GM04503 (cell line): ENCODE measurements at places on chromosomes 2 and 18.

GRCh38 chr2:150885236-150885635, 376.4 kb downstream of the RBM43 start:
- DNase-seq, result no peak

DNA sequence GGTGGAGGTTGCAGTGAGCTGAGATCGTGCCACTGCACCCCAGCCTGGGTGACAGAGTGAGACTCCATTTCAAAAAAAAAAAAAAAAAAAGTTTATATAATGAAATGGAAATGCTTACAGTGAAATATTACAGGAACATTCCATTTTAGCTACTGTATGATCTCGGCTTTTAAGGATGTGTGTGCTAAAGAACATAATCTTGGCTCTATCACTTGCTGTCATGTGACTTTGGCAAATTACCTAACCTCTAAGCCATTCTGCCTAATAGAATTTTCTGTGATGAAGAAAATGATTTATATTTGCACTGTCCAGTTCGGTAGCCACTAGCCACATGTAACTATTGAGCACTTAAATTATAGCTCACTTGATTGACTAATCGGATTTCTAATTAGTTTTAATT, 36.3 kb downstream of the SMAD4 start:
- peak; percentile 12 for DNase-seq

- no peak for DNase-seq
Observed at GRCh38 chr2:68536000-68536399, 68.6 kb downstream of the APLF start.

GRCh38 chr18:28175930-28176697, 816 bp downstream of the CDH2 start:
- DNase-seq, result no peak

- DNase-seq, result no peak
Observed at GRCh38 chr18:10081492-10081891, 167.7 kb downstream of the VAPA start.

- no peak for DNase-seq
Observed at GRCh38 chr2:69625078-69625795, 18.3 kb downstream of the AAK1 start.

GRCh38 chr2:181255651-181256050, 201.5 kb upstream of the ITGA4 start:
- DNase-seq, result no peak

DNA sequence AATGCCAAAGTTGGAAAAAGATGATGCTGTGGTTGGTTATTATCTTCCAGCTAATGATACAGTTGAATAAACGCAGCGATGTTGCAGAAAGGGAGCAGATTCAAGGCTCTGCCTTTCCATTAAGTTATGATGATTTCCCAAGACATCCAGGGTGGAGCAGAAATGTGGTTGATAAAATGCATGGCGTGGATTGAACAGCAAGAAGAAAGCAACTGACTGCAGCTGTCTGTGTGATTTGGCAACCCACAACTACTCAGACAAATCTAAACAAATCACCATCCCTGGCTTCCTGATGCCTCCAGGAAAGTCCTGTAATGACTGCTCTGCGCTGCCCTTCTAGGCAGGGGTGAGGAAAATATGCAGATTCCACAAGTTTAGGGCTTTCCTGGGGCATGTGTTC, 166.3 kb downstream of the NRP2 start:
- DNase-seq, result no peak

DNA sequence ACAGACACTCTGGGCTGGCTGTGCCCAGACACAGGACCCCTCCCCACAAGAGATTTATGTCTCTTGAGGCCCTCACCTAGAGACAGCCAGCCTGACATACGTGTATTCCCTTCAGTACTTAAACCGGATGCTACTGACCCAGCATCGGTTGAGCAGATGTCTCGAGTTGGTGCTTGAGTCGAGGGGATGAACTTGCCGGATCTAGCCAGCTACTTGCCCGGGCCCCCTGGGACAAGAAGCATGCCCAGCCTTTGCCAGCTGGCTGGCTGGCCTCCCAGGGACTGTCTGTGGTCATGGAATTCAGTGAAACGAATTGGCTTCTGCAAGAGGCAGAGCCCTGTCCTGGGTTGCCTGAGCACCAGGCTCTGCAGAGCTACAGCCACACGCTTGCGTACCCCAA, 36.0 kb downstream of the DNMT3A start:
- DNase-seq, result peak; percentile 26

GRCh38 chr18:49001111-49001510, 50.3 kb upstream of the SMAD7 start:
- DNase-seq, result no peak

- DNase-seq, result no peak
Observed at GRCh38 chr2:29233428-29233827, 118.2 kb downstream of the CLIP4 start.

GRCh38 chr2:172909454-172909853, 166.2 kb upstream of the MAP3K20 start:
- no peak for DNase-seq

- no peak for DNase-seq
Observed at GRCh38 chr2:154614906-154615305, 83.6 kb upstream of the KCNJ3 start.

DNA sequence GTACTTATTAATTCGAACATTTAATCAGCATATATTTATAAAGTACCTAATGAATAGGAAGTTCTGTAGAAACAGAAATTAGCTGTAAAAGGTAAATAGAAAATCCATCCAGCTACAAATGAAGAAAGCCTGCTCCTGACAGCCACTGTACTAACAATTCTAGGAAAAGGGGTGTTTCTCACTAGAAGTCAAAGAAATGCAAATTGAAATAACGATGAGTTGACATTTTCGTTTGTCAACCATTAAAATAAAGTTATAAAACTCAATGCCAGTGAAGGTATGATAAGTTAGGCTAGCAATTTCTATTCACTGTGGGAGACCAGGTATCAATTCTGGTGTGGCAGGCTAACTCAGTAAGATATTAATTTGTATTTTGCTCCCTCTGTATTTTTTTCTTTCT, 198.0 kb downstream of the ARL4C start:
- no peak for DNase-seq

DNA sequence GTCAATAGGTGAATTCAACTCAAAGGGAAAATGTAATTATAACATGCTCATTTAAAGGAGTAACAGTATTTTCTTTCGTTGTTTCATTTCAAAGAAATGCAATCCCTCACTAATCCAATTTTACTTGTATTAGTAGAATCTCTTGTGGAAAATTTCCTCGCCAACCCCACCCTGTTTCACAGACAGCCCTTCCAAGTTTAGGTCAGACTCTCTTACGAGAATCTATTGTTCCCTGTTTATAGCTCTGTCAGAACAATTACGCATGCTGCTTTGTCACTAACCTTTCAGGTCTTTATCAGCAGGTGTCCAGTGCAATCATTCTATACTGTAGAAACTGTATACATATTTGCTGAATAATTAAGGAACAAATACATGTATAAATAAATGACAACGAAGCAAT, 657.8 kb upstream of the LINC00305 start:
- DNase-seq, result no peak

DNA sequence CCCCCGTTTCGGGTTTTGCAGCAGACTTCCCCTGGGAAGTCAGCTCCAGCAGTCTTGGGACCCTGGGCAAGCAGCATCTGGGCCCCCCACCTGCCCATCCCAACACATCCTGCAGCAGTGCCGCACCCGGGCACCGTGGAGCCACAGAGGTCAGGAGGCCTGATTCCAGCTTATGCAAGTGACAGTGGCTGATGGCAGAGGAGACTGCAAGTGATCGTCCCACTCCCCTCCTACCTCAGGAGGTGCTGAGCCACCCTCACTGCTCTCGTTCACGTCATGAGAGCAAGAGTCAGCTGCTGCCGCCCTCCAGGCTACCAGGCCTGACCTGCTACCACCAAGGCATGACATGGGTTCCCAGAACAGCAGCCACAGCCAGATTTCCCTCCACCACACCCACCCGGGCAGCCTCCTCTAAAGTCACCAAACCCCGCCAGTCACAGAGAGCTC, 18.2 kb downstream of the COX7A2L start:
- no peak for DNase-seq

GRCh38 chr2:181677912-181678586, 2.3 kb downstream of the NEUROD1 start:
- DNase-seq, result no peak

- DNase-seq, result no peak
Observed at GRCh38 chr18:9619545-9619944, 5.2 kb upstream of the PPP4R1 start.

GRCh38 chr2:109321570-109321969, 192.6 kb downstream of the SH3RF3 start:
- no peak for DNase-seq

GRCh38 chr2:206996556-206997065, 57.3 kb downstream of the CPO start:
- DNase-seq, result no peak

- no peak for DNase-seq
Observed at GRCh38 chr18:30811580-30811979, 231.0 kb downstream of the DSC3 start.

DNA sequence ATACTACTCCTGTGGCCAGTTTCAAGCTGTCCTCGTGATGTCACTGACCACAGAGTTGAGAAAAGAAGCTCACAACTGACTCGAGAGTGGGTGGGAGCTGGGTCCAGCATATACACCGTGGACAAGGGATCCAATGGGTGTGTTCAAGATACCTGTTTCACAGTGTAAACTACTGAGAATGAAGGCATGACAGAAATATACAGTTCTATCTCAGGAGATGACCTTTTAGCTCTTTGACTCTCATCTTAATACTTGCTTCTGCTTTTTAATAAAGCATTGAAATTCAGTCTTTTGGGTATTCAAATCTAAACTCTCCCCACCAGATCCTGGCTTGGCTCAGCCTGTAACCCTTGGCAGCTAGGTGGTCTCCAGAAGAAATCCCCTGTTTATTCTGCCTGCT, 130.1 kb downstream of the MAP2 start:
- no peak for DNase-seq

- no peak for DNase-seq
Observed at GRCh38 chr2:81894451-81894990, 1590.0 kb upstream of the LRRTM1 start.

DNA sequence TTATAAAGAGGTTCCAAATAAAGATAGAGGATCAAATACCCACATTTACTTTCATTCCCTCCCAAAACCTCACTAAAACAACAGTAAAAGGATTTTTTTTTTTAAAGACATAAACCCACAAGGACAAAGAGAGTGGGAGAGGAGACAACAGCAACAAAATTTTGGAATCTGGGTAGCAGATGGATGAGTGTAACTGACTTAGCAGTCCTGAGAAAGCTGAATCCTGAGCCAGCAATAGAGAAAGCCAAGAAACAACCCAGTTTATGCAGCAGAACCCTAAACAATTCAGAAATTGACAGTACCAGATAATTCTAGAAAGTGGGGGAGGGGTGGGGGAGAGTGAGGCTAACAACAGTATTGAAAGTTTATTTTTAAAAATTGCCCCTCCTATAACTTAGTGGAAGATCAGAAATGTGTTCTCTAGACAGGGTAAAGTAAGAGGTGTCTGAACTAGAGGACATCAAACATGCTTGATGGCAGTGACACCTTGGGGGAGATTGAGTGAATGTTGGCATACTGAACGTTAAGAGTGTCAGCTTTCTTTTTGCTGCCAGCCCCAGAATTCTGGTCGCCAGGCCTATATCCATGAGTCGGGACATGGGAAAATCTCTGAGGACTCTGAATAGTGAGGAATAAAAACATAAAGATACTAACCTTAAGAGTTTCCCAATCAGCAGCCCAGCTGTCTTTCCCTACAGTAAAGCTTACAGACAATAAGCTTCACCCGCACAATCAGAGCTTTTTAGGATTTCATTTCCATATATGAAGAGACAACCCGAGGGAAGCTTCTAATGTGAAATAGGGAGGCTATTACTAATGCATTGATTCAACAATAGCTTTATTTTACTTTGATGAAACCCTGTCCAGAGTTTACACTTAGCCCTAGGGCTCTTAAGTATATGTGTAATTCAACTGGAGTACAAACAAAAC, 128.0 kb upstream of the ALPP start:
- DNase-seq, result no peak

GRCh38 chr18:46732201-46732600, 24.7 kb downstream of the ST8SIA5 start:
- DNase-seq, result no peak

- DNase-seq, result no peak
Observed at GRCh38 chr2:141856215-141856919, 274.4 kb downstream of the LRP1B start.

GRCh38 chr18:34659579-34660517, 50.2 kb upstream of the DTNA start:
- peak; percentile 87 for DNase-seq

DNA sequence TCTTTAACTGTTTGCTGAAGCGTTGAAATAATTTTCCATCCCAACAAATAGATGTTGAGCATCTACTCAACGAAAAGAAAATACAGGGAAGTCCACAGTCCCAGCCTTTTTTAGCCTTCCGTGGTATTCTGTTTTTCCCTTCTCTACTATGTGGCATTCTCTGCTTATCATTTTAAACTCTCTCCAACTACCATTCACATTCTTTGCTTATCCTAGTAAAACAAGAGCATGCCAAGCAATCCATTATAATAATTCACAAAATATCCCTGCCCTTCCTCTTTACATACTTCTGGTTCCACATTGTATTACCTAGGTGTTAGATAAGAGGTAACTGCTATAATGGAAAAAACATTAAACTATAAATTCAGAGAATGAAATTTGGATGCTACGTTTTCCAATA, 1.6 kb upstream of the SESTD1 start:
- DNase-seq, result no peak

DNA sequence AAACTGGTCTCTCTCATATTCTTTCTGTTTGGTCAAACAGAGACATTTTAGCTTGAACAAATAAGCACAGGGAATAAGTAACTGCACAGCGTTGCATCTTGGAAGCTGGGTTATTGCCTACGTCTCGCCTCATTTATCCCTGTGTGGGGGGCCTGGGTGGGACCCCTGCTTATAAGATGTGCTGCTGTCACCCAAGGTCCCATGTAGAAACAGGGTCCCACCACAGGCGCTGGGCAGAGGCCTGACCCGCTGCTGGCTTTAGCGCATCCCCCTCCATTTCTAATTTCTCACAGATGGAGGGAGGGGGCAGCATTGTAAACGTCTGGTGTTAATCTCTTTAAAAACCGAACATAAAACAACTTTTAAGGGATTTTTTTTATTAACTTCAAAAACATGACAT, 207.8 kb downstream of the HDAC4 start:
- no peak for DNase-seq

DNA sequence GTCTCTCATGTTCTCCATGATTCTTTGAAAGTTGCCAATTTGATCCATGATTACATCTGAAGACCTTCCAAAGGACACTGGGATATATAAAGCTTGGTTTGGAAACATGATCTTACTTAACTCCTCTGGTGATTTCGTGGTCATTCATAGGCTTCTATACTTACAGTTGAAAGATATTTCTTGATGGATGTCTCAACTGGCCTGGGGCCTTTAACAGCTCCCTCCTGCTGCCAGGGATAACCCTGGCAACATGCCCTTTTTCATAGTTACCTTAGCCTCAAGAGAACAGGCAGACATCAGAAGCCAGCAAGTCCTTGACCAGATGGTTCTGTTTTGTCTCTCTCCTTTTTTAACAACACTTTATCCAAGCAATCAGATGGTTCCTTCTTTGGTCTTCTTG, 23.5 kb upstream of the MFF start:
- no peak for DNase-seq
